ENCODE measurements at places on chromosomes 3 and 15.

GRCh38 chr3:4084271-4084670, 218.9 kb upstream of the SETMAR start:
- DNase-seq = no peak

- DNase-seq = no peak
Observed at GRCh38 chr3:169665264-169666075, 2.0 kb upstream of the MECOM start.

DNA sequence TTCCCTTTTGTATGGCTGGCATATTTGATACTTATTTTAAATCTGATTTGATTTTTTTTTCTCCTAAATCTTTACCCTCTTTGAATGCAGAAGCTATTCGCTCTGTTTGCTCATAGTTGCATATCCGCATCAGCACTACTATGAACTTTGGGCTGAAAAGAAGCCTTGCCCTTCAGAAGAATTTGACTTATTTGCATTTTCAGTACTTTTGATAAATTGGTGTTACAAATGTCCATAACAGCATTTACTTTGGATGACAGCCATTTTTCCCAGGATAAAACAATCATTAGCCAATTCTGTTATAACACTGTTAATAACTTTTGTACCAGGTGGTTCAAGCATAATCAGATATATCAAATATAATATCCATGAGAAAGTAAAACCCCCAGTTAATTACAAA, 129.5 kb downstream of the PLCL2 start:
- no peak for DNase-seq

DNA sequence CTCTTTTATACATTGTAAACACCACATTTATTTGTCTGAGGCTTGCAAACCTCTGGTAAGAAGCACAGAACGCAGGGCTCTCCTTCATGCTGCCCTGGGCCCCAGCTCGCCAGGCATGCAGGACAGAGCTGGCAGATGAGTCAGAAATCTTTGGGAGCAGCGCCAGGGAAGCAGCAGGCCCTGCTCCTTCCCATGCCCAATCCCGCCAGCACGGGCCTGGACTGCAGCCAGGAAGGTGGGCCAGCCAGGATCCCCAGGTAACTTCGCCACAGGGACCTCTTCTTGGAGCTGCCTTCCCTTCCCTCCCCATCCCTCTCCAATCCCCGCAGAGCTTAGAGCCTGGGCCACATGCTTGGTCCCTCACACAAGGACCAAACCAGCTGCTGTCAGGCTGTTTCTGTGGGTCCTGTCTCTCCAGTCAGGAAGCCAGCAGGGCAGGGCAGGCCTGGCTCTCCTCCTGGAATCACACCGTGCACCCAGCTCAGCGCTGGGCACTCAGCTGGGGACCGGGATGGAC, 8.8 kb downstream of the STOML1 start:
- peak; percentile 79 for DNase-seq

DNA sequence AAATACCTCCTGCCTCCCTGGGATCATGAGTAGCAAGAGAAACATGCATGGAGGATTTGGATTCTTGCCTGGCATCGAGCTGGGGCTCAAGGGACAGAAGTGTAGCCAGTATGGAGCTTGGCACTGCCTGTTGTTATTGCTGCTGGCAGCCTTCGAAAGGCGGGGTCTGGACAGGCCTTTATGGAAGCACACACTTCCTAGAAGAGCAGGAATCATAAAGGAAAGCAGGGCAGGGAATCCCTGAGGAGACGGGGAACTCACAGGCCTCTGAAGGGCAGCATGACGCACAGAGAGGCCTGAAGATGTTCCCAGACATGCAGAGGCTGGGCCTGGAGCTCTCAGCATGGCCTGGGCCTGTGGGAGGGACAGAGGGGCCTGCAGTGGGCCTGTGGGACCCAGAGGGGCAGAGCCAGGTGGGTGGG, 18.6 kb upstream of the SLC41A3 start:
- DNase-seq = no peak

DNA sequence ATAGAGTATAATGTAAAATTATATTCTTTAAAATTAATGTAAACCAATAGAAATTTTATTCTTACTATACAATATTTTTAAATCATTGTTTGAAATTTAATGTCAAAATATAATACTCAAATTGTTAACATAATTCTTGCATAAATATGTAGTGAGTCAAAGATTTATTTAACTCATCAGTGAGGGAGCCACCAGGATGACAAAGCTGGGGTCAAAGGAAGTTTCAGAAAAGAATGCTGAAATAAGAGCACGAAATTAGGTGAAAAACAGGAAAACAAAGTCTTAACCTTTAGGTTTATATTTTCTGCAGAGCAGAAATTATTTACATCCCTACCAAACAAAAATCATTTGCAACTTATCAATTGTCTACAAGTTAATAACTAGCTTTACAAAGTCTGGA, 74.1 kb downstream of the DIPK2A start:
- DNase-seq = peak; percentile 33

DNA sequence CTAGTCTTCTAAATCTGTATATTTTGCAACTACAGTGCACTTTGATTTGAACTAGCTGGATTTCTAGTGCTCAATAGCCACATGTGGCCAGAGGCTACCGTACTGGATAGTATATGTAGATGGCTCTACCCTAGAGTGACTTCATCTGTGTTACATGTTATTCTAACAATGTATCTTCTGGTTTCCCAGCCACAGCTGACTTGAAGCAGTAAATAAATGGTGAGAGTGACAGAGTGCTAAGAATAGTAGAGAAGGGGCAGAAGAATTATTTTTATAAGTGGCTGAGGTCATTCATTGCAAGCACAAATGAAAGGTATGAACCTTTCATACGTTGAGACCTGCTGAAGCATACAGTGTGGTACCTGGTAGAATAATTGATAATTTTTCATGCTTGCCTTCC, 30.9 kb downstream of the KAT2B start:
- no peak for DNase-seq

- DNase-seq = no peak
Observed at GRCh38 chr3:44128057-44128775, 113.5 kb upstream of the TOPAZ1 start.

GRCh38 chr3:189593581-189593980, 37.6 kb upstream of the TP63 start:
- peak; percentile 48 for DNase-seq

- DNase-seq = no peak
Observed at GRCh38 chr3:189403194-189403593, 228.0 kb upstream of the TP63 start.

GRCh38 chr3:13832130-13832529, 47.7 kb downstream of the WNT7A start:
- no peak for DNase-seq

DNA sequence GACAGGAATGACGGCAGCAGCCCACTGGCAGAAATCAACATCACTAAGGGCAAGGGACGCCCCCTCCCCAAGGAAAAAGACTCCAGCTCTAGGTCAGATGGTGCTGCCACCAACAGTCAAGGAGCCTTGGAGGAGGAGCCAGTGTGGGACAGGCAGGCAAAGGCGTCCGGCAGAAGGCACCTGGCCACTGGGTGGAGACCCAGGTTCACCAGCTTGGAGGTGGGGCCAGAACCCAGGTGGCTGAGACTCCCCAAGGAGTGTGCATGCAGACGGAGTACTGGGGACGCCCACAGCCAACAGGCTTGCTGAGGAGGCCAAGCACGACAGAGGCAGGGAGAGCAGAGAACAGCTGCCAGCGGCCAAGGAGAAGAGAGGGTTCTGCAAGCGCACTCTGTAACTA, 35.2 kb downstream of the PTPN23 start:
- no peak for DNase-seq

DNA sequence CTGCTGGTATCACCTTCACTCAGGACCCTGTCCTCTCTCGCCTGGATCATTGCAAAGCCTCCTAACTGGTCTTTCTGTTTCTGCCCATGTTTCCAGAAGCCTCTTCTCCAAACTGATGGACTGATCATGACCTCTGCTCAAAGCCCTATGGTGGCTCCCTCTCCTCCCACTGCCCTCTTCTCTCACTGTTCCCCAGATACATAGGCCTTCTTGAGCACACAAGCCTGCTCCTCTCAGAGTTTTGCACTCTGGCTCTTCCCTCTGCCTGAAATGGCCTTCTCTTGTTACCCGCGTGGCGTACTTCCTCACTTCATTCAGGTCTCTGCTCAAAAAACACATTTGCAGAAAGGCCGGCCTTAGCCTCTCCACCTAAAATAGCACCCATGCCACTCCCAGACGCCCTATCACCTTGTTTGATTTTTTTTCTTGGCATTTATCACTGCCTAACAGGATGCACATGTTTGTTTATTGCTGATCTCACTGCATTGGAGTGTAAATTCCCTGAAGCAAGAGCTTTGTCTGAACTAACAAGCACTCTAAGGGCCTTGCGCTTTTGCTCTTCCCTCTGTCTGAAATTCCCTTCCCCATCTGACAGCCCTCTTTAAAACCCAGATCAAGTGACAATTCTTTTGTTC, 1.4 kb upstream of the ETFA start:
- DNase-seq = peak; percentile 44

DNA sequence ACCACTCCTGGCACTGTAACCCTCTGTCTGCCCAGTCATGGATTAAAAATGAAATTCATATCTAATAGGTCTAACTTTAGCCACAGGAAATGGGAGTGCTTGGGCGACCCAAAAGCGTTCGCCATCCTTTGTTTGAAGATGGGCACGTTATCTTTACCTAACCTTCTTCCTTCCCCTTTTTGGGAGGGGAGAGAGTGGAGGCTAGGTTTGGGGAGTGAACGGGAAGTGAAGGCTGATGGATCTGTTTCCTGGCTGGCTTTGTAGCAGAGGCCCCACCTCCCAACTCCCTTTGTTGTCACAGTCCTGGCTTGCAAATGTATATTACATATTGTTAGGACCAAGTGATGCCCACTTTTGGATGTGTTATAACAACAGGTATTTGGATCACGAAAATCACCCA, 98.1 kb upstream of the ARHGEF3 start:
- DNase-seq = no peak

- no peak for DNase-seq
Observed at GRCh38 chr15:61033319-61033718, 195.8 kb downstream of the RORA start.

GRCh38 chr3:188001093-188001492, 152.9 kb upstream of the LPP start:
- no peak for DNase-seq

DNA sequence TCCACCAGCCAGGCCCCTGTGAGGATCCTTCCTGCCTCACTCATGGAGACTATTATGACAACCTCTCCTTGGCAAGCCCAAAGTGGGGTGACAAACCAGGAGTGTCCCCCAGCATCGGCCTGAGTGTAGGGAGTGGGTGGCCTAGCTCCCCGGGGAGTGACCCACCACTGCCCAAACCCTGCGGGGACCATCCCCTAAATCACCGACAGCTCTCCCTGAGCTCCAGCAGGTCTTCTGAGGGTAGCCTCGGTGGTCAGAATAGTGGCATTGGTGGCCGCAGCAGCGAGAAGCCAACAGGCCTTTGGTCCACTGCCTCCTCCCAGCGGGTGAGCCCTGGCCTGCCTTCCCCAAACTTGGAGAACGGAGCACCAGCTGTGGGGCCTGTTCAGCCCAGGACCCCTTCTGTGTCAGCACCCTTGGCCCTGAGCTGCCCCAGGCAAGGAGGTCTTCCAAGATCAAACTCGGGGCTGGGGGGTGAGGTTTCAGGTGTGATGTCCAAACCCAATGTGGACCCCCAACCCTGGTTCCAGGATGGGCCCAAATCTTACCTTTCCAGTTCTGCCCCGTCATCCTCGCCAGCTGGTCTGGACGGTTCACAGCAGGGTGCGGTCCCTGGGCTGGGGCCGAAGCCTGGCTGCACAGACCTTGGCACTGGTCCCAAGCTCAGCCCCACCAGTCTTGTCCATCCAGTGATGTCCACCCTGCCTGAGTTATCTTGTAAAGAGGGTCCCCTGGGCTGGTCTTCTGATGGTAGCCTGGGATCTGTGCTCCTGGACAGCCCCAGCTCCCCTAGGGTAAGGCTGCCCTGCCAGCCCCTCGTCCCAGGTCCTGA, 1.0 kb downstream of the LIMD1 start:
- DNase-seq = no peak

Data from choroid plexus epithelial cell (primary cell).